ENCODE measurements at places on chromosomes 7 and 10.

GRCh38 chr7:12557282-12557681, 13.2 kb upstream of the SCIN start:
- DNase-seq: no peak

DNA sequence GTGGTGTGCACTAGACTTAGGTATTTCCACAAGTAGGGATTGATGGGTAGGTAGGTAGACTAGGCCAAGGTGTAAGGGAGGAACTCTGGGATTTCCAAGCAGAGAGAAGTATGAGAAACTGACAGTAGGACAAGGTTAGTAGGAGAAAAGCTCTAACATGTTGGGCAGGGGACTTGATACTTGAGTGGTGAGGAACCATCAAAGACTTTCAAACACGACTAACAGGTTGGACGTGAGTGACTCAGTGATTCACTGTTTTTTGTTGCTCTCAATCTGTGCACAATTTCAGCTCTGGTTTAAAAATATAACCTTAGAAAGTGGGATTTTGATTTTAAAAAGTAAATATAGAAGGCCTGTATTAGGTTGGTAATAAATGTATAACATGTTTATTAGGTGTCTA, 44.4 kb downstream of the KLHDC10 start:
- no peak for DNase-seq

DNA sequence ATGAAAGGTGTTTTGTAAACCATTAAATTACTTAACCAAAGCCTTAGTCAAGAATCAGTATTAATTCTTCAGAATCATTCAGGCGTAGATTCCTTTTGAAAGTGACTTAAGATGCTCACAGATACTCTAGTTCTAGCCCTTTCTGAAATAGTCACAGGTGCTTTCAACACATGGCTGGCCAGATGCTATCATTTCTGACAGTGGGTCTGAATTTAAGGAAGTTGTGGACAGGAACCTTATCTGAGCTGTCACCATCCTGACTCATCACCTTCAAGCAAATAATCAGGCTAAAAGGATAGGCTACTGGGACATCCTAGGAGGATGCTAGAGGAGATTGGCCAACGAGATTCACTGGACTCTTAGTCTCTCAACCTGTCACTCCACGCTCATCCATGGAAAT, 501.5 kb downstream of the LRMDA start:
- no peak for DNase-seq

GRCh38 chr10:30171601-30172000, 112.2 kb upstream of the JCAD start:
- DNase-seq: no peak

DNA sequence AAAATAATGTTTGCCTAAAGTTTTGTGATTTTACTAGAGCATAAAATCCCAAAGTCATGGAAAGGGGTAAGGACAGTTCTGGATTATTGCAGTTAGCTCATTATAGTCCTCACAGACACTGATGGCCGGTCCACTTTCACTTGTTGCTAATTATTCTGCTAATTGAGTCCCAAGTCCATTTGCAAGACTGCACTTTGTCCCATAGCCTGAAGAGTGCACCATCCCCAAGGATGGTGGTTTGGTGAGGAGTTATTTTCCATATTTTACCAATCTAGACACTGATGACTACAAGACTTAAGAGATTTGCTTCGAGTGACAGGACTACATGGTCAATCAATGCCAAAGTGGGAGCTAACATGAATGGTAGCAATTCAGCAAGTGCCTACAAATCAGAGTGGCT, 181.8 kb upstream of the CACNA2D1 start:
- no peak for DNase-seq

DNA sequence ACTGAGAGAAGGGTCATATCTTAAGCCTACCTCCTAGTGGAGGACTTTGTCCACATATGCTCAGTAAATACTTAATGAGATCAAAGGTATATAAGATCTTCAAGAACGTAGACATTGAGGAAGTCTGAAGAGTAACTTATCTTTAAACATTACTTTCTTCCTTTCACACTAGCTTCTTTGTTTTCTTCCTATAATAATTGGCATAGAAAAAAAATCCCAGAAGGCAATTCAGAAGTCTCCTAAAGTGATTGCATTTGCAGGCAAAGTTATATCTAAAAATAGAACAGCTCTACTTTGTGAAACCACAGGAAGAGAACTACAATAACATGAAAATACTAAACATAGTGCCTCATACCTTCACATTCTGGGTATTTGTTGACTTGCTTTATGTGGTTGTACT, 150.4 kb downstream of the PPP1R3A start:
- no peak for DNase-seq

GRCh38 chr10:103681617-103682399, 173.6 kb downstream of the SH3PXD2A start:
- no peak for DNase-seq

GRCh38 chr10:92756201-92757065, 66.7 kb downstream of the HHEX start:
- DNase-seq: no peak

GRCh38 chr7:39678930-39679709, 55.7 kb downstream of the RALA start:
- no peak for DNase-seq

- no peak for DNase-seq
These were observed 14.6 kb downstream of the LUC7L2 start for GRCh38 chr7:139374246-139374645.
